B cell (primary cell): ENCODE measurements at places on chromosomes 1 and 21. TPM values are rescaled to one million over a fixed set of nuclear protein-coding genes. Genes with fewer than 3 reads are reported as not detected.

LCE3E gene
- polyA plus RNA-seq = not detected in 2 replicates

SIK1 gene
- polyA plus RNA-seq = 136 and 155 TPM in 2 replicates

RPE65 gene
- polyA plus RNA-seq = not detected in 2 replicates

GTF2B gene
- 29.2 and 78.0 TPM in 2 replicates for polyA plus RNA-seq

AADACL3 gene
- not detected in 2 replicates for polyA plus RNA-seq

MMEL1 gene
- not detected in 2 replicates for polyA plus RNA-seq

IFNAR2 gene
- polyA plus RNA-seq = 33.0 and 33.2 TPM in 2 replicates

SH2D2A gene
- polyA plus RNA-seq = 0.73 and 1.0 TPM in 2 replicates

ESPN gene
- 0.07 and 0.19 TPM in 2 replicates for polyA plus RNA-seq

HES2 gene
- polyA plus RNA-seq = not detected in 2 replicates

S100A14 gene
- polyA plus RNA-seq = 0.17 TPM in 1 of 2 replicates, not detected in the other

MX2 gene
- 39.8 and 51.2 TPM in 2 replicates for polyA plus RNA-seq

RRP15 gene
- polyA plus RNA-seq = 1.3 and 2.2 TPM in 2 replicates

BCL10 gene
- polyA plus RNA-seq = 26.2 and 43.6 TPM in 2 replicates

TRIM45 gene
- 0.64 and 0.72 TPM in 2 replicates for polyA plus RNA-seq

OR6F1 gene
- not detected in 2 replicates for polyA plus RNA-seq

ITLN1 gene
- polyA plus RNA-seq = not detected in 2 replicates
